AG10803 (cell line): ENCODE measurements at places on chromosomes 3 and 15.
A peak's percentile ranks its signal among the peaks of the same experiment; 100 is the strongest.

GRCh38 chr3:12948371-12948770 lies 107.0 kb upstream of the RPL32 start:
- DNase-seq = peak; percentile 78

DNA sequence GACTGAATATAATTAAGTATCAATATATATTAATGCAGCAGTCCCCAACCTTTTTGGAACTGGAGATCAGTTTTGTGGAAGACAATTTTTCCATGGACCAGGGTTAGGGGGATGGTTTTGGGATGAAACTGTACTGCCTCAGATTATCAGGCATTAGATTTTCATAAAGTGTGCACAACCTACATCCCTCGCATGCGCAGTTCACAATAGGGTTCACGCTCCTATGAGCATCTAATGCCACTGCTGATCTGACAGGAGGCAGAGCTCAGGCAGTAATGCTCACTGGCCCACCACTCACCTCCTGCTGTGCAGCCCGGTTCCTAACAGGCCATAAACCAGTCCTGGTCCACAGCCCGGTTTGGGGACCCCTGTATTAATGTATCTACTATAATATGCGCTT lies 95.6 kb downstream of the ULK4 start:
- DNase-seq = no peak

DNA sequence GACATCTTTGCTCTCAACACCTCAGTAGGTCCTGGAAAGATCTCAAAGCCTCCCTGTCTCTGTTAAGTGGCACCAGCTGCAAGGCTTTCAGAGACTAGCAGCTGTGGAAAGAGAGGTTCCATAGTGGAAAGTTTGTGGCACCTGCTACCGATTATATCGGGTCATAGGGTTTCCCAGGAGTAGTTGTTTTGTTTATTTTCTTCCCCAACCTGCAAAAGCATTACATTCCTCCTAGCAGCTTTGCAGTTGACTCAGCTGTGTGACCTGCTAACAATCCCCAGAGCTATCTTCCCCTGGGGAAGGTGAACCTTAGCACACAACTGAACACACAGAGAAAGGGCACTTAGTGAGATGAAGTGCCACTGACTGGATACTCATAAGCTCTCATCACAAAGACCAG lies 598.9 kb upstream of the GRM7 start:
- no peak for DNase-seq

DNA sequence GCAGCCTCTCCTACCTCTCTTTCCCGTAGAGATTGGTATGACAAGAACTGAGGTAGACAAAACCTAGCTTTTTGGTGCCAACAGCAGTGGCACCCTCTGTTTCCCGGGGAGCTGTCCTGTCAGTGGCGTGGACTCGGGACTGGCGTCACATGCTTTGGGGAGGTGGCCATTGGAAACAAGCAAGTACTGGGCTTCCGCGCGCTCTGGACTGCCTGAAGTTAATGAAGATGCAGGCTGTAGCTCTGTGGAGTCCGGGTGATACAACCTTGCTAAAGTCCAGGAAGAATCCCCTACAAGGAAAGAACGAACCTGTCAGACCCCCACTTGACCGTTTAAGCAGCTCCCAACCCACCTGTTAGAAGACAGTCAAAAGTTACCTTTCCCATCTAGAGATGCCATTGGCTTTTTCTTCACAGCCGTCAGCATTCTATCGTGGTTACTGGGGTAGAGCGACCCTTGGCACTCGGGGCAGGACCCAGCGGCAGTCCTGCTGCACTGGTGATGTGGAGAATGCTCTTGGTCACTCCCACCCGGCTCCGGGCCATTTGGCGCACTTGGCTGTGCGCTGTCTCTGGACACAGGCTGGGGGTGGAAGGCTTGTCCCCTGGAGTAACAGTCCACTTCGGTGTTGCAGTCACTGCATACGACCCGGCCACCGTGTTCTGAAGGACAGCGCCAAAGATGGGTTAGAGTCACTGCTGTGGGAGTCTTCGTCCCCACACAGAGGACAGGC lies 120.5 kb downstream of the LRIG1 start:
- no peak for DNase-seq

GRCh38 chr15:71043373-71043772 lies 71.9 kb upstream of the THSD4 start:
- DNase-seq = peak; percentile 20

- peak; percentile 96 for DNase-seq
Observed at GRCh38 chr15:68256675-68257450, 20.7 kb upstream of the FEM1B start.

GRCh38 chr3:112814266-112814665 lies 32.4 kb downstream of the CD200R1L start:
- DNase-seq = peak; percentile 86

DNA sequence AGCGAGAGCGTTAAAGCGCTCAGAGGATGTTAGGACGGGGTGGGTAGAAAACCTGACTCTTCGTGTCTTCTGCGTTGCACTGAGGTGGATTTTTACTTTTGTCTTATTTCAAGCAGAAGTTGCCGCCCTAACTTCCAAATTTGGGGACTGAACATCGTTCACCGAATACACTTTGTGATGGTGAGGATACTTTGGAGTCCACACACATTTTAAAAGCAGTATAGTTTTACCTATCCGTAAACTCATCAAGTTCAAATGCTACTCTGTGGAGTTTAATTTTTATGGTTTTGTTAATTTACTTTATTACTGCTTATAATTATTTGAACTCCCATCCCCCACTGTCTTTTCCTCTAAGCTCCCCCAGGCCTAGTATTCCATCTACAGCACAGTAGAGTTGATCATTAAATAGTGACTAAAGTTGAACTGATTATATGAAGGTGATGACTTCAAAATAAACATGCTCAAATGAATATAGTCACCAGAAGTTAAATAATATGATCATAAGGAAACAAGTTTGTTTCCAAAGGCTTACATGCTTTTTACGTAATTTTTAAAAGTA lies 617 bp upstream of the EOGT start:
- DNase-seq = no peak

GRCh38 chr3:174540116-174540908 lies 318.8 kb upstream of the NAALADL2 start:
- no peak for DNase-seq

DNA sequence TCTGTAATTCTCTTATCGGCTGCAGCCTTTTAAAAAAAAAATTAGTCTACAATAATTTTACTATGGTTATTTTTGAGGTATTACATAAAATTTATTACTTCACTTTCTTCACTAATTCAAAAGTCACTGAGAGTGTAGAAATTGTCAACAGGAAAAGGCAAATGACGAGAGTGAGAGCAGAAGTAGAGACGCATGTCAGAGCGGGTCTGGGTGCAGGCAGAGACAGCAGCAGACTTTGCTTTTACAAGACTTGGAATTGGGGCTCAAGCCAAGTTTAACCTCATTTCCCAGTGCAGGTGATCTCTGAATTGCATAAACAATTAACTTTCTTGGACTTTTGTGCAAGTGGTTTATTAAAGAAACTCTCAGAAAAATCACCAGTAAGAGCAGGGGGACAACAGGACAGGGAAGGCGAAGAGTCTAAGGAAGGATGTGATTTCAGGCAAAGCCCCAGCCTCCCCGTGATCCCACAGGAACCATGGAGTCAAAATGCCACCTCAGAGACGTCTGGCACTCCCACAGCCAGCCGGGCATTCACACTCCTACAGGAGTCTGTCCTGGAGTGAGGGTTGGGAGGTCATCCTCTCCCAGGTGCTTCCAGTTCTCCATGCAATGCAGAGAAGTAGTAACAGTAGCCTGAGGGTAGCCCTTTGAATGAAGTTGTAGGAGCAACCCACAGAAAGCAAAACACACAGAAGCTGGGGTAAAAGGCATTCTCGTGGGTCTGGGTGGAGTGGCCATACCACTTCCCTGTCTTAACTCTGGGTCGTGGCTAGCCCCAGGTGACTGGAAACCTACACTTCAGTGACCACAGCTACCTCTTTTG lies 274.0 kb upstream of the TGFBR2 start:
- no peak for DNase-seq

DNA sequence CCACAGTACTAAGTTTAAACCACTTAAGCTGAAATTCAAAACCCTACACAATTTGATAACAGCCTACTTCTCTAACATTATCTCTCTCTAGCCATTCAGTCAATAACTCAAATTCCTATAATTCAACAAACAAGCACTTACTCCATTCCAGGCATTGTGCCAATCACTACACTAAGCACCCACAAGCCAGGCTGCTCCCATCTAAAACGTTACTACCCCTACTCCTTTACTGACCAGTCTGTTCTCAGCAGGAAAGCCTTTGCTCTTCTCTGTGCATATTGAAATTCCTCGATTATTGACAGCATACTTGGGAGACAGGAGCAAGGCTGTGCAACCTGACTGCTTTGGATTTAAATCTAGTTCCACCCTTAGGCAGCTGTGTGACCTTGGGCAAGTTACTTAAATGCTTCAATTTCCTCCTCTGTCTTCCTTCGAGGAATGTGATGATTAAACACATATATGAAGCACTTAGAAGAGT lies 177.2 kb upstream of the THBS1 start:
- DNase-seq = peak; percentile 76

GRCh38 chr3:99012051-99012450 lies 110.6 kb upstream of the DCBLD2 start:
- DNase-seq = peak; percentile 43

DNA sequence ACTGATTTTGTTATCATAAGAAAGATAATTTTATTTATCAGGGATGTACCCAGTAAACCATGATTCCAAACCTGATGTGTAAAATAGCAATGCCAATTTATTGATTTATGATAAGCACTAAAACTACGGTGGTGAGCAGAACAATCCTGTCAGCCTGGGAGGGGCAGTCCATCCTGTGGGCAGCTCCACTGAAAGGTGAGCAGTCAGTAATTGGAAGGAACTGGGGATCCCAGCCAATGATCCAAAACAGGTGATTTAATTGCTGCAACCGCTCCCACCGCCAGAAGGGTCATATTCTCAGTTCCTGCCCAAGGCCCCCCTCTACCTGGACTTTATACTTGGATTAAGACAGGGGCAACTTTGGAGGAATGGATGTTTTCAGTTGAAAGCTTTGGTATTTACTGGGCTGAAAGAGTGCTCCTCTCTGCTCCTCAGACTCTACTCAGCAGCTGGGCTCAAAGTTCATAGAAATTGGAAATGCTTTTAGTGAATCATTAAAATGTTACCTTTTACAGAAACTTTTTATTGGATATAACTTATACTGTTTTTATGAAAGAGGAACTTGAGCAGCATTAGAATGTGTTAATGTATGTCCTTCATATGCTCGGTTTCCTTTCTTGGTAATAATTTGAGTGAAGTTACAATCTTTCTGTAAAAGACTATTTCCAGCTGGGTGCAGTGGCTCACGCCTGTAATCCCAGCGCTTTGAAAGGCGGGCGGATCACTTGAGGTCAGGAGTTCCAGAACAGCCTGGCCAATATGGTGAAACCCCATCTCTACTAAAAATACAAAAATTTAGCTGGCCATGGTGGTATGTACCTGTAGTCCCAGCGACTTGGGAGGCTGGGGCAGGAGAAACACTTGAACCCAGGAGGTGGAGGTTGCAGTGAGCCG lies 198.6 kb upstream of the IL12A start:
- DNase-seq = no peak

DNA sequence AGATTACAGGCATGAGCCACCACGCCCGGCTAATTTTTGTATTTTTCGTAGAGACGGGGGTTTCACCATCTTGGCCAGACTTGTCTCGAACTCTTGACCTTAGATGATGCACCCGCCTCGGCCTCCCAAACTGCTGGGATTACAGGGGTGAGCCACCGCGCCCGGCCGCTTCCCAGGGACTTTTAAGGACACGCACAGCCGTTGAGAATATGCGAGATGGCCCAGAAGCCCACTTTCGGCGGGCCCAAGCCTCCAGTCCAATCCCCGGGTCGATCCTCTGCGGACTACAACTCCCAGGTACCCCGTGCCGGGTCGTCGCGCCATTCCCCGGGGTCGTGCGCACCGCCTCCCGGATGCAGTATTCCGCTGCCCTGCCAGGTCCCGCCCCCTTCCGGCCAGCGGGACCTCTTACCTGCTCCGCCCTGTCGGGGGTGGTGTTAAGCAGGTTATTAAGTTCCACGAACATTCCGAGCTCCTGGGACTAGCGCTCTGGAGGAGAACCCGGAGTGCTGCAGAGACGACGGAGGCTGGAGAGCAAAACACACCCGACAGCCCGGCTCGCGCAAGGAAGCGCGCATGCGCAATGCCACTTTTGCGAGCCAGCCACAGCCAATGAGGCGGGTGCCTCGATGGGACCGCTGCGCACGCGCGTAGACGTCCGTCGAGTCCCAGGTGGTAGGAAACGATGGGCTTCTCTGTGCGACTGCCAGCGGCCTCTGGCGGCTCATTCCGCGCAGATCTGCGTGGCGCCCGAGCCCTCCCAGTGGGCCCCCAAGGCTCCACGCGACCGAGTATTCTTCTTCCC lies at the start of gene ELP6:
TSS of gene ELP6 (minus strand) at position 588 of the 805 bp plus-strand sequence. CDS start at position 466, 122 bp downstream.
- peak; percentile 95 for DNase-seq

- DNase-seq = peak; percentile 32
Observed at GRCh38 chr3:34015204-34016142, 217.0 kb downstream of the PDCD6IP start.

- DNase-seq = no peak
Observed at GRCh38 chr3:141431411-141432378, 55.1 kb upstream of the RASA2 start.

DNA sequence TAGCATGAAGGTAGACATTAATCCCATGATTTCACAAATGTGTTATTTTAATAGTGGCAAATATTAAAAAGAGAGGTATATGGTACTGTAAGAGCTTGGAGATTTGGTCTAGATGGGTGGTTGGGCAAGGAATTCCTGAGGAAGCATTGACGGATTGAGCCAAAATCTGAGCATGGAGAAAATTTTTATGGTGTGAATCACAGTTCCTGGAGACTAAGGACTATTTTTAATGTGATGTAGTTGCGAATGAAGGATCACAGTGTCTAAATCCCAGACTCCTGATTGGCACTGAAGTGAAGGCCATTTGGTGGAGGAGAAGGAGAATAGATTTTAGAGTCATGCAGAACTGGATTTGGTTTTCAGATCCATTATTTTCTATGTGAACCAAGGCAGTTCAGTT lies 188.7 kb upstream of the FEZF2 start:
- DNase-seq = peak; percentile 84

- DNase-seq = peak; percentile 70
Observed at GRCh38 chr15:88878720-88879184, 16.6 kb downstream of the HAPLN3 start.

DNA sequence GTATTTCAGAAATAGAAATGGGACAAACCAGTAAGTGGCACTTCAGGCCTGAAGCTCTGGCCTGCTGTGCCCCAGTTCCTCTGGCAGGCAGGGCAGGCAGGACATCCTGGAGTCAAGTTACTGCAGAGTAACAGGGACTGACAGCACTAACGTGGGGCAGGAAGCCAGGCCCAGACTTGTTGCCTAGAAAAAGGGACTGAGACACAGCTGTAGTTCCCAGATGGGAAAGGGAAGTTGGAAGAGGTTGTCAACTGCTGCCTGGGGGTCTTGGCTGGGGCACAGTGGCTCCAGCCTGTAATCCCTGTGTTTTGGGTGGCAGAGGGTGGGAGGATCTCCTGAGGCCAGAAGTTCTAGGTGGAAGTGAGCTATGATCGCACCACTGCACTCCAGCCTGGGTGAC lies 171.9 kb downstream of the FMN1 start:
- peak; percentile 74 for DNase-seq

- DNase-seq = no peak
Observed at GRCh38 chr3:15451216-15452113, 24.1 kb downstream of the EAF1 start.
